ENCODE measurements at places on chromosomes 2 and 18. TPM values are rescaled to one million over a fixed set of nuclear protein-coding genes. Genes with fewer than 3 reads are reported as not detected.

The MAB21L4 gene
- total RNA-seq: not detected

The ZSWIM2 gene
- total RNA-seq: not detected

The NDUFV2 gene
- total RNA-seq: 295 TPM

The GRHL1 gene
- total RNA-seq: 2.0 TPM

The SPATA3 gene
- not detected for total RNA-seq

The GKN2 gene
- total RNA-seq: not detected

The TBR1 gene
- total RNA-seq: not detected

The MAIP1 gene
- total RNA-seq: 19.5 TPM

The ALPI gene
- total RNA-seq: not detected

The C2orf72 gene
- 0.98 TPM for total RNA-seq

DNA sequence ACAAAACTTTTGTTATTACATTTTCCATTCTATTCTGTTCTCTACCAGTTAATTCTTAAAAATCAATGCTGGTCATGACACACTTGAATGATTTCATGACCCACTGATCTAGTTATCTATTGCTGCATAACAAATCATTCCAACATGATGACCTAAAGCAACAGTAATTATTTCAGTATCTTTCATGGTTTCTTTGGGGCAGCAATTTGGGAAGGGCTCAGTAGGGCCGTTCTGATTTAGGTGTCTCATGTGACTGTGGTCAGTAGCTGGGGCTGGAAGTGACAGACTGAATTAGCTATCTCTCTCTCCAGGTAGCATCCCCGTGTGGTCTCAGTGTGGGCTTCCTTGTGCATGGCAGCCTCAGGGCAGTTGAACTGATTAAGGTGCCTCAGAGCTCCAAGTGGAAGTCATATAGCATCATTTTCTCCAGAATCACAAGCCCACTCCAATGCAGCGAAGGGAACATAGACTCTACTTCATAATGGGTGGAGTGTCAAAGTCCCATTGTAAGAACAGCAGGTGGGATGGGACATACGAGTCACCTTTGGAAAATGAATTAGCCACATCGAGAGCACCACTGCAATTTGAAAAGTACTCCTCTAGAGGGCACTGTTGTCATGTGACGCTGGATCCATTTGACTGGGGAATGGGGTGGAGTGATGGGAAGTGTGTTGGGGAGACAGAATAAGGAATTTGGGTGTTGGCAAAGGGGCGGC is 39.1 kb upstream of the FAM136A start:
- H3K4me3 ChIP-seq: no peak overlapping the region
- H3K27me3 ChIP-seq: peaks cover 14% of the 10 kb centered on the region
- no peak overlapping the region for H3K27ac ChIP-seq
- no peaks in the 10 kb centered on the region for H3K4me1 ChIP-seq

DNA sequence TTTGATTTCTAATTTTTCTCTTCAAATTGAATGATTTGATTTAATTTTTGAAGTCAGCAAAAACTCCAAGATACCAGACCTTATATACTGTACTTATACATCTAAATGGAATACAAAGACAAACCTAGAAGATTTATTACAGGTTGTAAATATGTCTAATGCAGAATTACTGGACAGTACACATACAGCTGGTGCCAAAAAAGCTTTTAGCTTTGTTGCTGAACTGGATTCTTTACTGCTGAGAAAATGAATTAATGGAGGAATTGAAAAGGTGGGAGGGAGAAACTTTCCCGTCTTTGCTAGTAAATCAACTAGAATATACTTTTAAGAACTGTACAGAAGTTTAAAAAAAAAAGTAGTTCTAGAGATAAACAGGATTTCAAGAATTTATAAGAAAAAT is 17.5 kb downstream of the C1D start:
- peaks cover 6% of the 10 kb centered on the region for H3K36me3 ChIP-seq
- H3K4me1 ChIP-seq: no peaks in the 10 kb centered on the region
- no peak for DNase-seq
- H3K27ac ChIP-seq: no peak overlapping the region

GRCh38 chr2:33437815-33438214 is 38.6 kb upstream of the RASGRP3 start:
- no peak for DNase-seq
- H3K4me3 ChIP-seq: no peak overlapping the region
- no peak overlapping the region for H3K27ac ChIP-seq
- no peaks in the 10 kb centered on the region for H3K4me1 ChIP-seq

GRCh38 chr2:157732596-157732995 is 103.9 kb upstream of the ACVR1C start:
- peaks cover 80% of the 10 kb centered on the region for H3K36me3 ChIP-seq
- no peak overlapping the region for H3K4me3 ChIP-seq
- no peak for DNase-seq
- no peak overlapping the region for H3K27ac ChIP-seq

DNA sequence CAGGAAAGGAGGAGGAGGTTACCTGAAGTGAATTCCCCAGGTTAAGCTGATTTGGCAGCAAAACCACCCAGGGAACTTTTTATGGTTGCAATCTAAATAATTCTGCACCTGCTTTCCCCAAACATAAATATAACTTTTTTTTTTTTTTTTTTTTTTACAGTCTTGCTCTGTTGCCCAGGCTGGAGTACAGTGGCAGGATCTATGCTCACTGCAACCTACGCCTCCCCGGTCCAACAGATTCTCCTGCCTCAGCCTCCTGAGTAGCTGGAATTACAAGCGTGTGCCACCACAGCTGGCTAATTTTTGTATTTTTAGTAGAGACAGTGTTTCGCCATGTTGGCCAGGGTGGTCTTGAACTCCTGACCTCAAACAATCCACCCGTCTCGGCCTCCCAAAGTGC is 16.1 kb upstream of the PPP1CB start:
- peaks cover 2% of the 10 kb centered on the region for H3K4me1 ChIP-seq
- no peak for DNase-seq
- peaks cover 9% of the 10 kb centered on the region for H3K36me3 ChIP-seq

DNA sequence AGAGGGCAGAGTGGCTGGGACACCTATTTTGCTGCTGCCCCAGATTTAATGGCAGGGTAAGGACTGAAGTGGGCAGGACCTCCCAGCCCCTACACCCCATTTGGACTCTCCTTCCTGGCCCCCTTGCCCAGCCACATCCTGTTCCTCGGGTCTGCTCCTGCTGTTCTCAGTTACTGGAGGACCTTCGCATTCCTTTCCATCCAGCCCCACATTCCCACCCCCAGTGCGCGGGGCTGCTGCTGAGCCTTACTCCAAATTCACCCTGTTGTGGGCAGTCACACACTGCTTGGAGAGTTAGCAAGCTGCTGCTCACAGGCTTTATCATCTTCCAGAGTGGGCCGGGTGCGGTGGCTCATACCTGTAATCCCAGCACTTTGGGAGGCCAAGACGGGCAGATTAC is 75.2 kb upstream of the SLC14A2 start:
- H3K36me3 ChIP-seq: no peaks in the 10 kb centered on the region
- no peak for DNase-seq
- H3K4me3 ChIP-seq: no peak overlapping the region
- H3K4me1 ChIP-seq: no peaks in the 10 kb centered on the region
- no peaks in the 10 kb centered on the region for H3K27me3 ChIP-seq

- peaks cover 38% of the 10 kb centered on the region for H3K4me1 ChIP-seq
- H3K36me3 ChIP-seq: no peaks in the 10 kb centered on the region
- no peak overlapping the region for H3K27ac ChIP-seq
- no peak overlapping the region for H3K4me3 ChIP-seq
- H3K27me3 ChIP-seq: peaks cover 3% of the 10 kb centered on the region
These were observed 47.2 kb downstream of the SLC14A2 start for GRCh38 chr18:45662468-45662867.

DNA sequence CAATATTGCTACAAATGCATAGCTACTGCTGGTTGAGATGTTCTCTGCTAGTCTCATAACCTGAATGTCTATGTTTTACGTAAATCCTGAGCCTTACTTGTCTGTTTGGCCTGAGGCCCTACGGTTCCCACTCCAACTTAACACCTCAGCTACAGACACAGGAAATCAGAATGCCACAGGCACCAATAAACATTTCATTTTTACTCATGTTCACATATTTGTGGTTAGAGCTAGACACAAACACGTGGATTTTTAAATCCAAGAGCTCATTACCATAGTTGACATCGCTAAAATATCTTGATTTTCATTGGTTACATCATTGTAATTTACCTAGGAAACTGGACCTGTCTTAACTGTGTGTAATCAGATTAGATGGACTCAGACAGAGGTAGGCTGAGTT is 263.8 kb upstream of the CDH19 start:
- no peak for DNase-seq
- H3K36me3 ChIP-seq: no peaks in the 10 kb centered on the region
- H3K4me1 ChIP-seq: no peaks in the 10 kb centered on the region
- no peak overlapping the region for H3K27ac ChIP-seq
- H3K4me3 ChIP-seq: no peak overlapping the region
- H3K27me3 ChIP-seq: no peaks in the 10 kb centered on the region

GRCh38 chr18:48844271-48844670 is 106.5 kb downstream of the SMAD7 start:
- peaks cover 4% of the 10 kb centered on the region for H3K27me3 ChIP-seq
- no peak overlapping the region for H3K27ac ChIP-seq
- peaks cover 45% of the 10 kb centered on the region for H3K4me1 ChIP-seq
- no peaks in the 10 kb centered on the region for H3K36me3 ChIP-seq

- H3K27ac ChIP-seq: no peak overlapping the region
- H3K36me3 ChIP-seq: no peaks in the 10 kb centered on the region
- H3K4me1 ChIP-seq: no peaks in the 10 kb centered on the region
These were observed 140.1 kb downstream of the NR4A2 start for GRCh38 chr2:156192468-156192867.

GRCh38 chr2:40113272-40113968 is 334.4 kb upstream of the THUMPD2 start:
- no peak overlapping the region for H3K27ac ChIP-seq
- no peaks in the 10 kb centered on the region for H3K27me3 ChIP-seq
- H3K4me3 ChIP-seq: no peak overlapping the region
- no peak for DNase-seq
- H3K4me1 ChIP-seq: no peaks in the 10 kb centered on the region
- no peaks in the 10 kb centered on the region for H3K36me3 ChIP-seq

DNA sequence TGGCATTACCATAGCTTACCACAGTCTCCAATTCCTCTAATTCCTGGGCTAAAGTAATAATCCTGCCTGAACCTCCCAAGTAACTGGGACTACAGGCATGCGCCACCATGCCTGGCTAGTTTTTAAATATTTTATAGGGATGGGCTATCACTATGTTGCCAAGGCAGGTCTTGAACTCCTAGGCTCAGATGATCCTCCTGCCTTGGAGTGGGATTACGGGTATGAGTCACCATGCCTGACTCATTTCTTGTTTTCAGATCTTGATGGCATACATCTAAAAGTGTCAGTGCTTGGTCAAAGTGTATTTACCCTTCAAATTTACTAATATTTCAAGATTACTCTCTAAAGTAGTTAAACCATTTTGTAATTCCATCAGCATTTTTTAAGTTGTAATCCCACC is 9.4 kb upstream of the SOCS6 start:
- H3K27ac ChIP-seq: no peak overlapping the region
- no peak overlapping the region for H3K4me3 ChIP-seq
- no peaks in the 10 kb centered on the region for H3K36me3 ChIP-seq

DNA sequence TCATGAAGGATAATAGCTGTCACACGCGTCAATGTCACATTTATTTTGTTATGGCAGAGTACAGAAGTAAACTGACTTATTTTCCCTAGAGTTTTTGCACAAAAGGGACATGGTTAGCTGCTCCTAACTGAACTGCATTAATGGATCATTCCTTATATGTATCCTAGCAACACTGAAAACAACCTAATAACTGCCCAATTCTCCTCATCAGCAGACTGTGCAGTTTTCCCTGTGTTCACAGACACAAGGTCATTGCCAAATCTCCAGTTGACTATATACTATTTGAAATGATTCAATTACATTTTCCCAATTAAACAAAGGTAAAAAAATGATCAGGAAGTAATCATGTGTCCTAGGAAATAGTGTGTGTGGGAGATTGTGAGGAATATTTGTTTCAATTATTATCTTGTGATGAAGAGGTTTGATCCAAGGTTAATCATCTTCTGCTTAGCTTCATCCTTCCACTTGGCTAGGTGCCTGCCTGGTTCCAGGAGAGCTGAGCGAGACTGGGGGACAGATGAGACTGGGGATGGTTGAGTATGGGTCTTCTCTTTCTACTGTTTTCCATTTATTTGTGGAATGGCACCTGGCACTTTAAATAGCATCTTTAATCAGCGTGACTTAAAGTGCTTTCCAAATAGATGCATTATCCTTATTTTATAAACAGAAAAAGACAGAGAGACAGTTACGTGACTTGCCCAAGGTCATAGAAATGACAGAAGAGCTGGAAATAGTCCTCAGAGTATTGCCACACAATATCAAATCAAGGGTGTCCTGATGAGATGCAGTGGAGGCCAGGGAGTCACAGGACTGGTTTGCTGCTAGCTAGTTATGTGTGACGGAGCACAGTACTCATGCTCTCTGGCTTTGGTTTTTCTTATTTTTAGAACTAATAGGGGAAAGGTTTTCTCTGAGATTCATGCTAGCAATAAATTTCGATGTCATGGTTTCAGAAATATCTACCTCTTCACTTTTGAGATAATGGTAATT is 335.6 kb downstream of the PIK3C3 start:
- H3K4me1 ChIP-seq: no peaks in the 10 kb centered on the region
- no peak for DNase-seq
- H3K27ac ChIP-seq: no peak overlapping the region
- no peak overlapping the region for H3K4me3 ChIP-seq
- H3K36me3 ChIP-seq: no peaks in the 10 kb centered on the region

DNA sequence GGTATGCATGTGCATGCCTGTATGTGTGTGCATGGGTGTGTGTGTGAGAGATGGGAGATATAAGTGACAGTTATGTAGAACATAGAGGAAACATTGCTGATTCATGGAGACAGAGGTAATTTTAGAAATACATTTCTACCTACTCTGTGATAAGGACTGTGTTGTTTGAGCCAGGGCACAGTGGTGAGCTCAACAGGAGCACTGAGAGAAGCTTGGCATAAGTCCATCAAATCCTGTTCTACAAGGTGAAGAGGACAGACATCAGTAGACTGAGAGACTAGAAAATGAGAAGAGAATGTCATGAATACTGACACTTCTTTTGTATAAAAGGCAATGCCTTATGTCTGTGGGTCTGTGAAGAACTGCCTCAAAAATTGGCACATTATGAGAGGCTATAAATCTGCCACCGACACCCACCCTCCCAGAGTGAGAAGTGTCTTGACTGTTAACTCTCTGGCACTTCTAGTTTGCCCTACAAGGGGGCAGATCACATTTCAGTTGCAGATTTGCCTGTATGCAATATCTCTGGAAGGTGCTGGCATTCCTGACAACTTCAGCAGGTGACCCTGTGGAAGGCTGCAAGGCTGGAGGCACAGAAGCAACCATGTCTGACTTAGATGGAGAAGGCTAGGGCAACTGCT is 962.3 kb upstream of the NRXN1 start:
- H3K36me3 ChIP-seq: no peaks in the 10 kb centered on the region
- no peak overlapping the region for H3K27ac ChIP-seq
- H3K4me3 ChIP-seq: no peak overlapping the region
- DNase-seq: no peak

GRCh38 chr2:37769551-37769950 is 98.1 kb upstream of the CDC42EP3 start:
- peaks cover 7% of the 10 kb centered on the region for H3K36me3 ChIP-seq
- no peak for DNase-seq
- peaks cover 4% of the 10 kb centered on the region for H3K4me1 ChIP-seq
- H3K27ac ChIP-seq: no peak overlapping the region
- H3K27me3 ChIP-seq: no peaks in the 10 kb centered on the region

Measured in activated CD4-positive, alpha-beta memory T cell treated with anti-CD3 and anti-CD28 coated beads, Interleukin-2, amount 10 ng/mL, durations not matched to agents 7 days and 5 days (primary cell).